Mesenteric fat pad (tissue), 1 donor: ENCODE measurements at places on chromosomes 2 and 18. TPM values are rescaled to one million over a fixed set of nuclear protein-coding genes. Genes with fewer than 3 reads are reported as not detected.

Gene ARHGAP28
- total RNA-seq: 9.1 TPM

Gene MC4R
- total RNA-seq: not detected

Gene BOLL
- not detected for total RNA-seq

- DNase-seq: no peak
Measured at GRCh38 chr2:74676331-74676730, 22.3 kb downstream of the SEMA4F start.

GRCh38 chr18:41681138-41681880 lies 273.7 kb upstream of the PIK3C3 start:
- no peak for DNase-seq

DNA sequence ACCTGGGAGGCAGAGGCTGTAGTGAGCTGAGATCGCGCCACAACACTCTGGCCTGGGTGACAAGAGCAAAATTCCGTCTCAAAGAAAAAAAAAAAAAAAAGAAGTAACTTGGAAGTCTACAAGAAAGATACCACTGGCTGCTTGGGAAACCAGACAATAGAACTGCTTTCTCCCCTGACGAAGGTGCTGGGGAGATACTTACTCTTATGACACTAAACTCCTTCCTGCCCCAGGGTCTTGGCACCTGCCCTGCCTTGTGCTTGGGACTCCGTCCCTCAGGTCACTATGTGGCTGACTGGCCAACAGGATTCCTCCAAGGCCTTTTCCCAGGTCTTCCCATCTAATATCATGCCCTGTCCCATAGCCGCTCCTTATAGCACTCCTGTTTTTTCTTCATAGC lies 30.7 kb downstream of the INPP5D start:
- peak; percentile 30 for DNase-seq

GRCh38 chr18:62883937-62884735 lies 168.8 kb downstream of the PHLPP1 start:
- no peak for DNase-seq

GRCh38 chr2:207067473-207067872 lies 98.3 kb downstream of the KLF7 start:
- DNase-seq: no peak

- no peak for DNase-seq
Measured at GRCh38 chr2:143264851-143265250, 135.6 kb downstream of the ARHGAP15 start.

- DNase-seq: no peak
Measured at GRCh38 chr2:237164474-237165042, 78.9 kb downstream of the COPS8 start.
